ENCODE measurements at places on chromosomes 13 and 19.

GRCh38 chr19:35990771-35991730 lies 3.9 kb upstream of the SDHAF1 start:
- DNase-seq = no peak

GRCh38 chr13:67004511-67004910 lies 225.6 kb downstream of the PCDH9 start:
- no peak for DNase-seq

GRCh38 chr13:24863748-24864540 lies 100.0 kb downstream of the RNF17 start:
- DNase-seq = no peak

GRCh38 chr13:42478531-42479156 lies 95.3 kb upstream of the TNFSF11 start:
- no peak for DNase-seq

GRCh38 chr19:18897094-18898029 lies 1.4 kb upstream of the CERS1 start:
- DNase-seq = no peak

DNA sequence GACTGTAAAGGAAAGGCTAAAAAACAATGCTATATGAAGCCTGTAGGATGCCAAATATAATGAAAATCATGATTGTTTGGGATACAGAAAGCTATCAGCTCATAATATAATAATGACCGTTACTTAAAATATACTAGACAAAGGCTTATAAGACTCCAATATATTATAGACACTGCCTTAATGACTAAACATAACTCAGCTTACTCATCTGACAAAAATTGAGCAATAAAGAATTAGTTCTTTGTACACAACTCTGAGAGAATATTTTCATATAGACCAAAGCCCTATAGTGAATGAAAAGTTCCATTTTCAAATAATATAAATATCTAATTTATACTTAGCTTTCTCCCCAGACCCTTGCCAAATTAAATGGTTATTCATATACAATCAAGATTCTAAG lies 283.3 kb downstream of the DIAPH3 start:
- no peak for DNase-seq

DNA sequence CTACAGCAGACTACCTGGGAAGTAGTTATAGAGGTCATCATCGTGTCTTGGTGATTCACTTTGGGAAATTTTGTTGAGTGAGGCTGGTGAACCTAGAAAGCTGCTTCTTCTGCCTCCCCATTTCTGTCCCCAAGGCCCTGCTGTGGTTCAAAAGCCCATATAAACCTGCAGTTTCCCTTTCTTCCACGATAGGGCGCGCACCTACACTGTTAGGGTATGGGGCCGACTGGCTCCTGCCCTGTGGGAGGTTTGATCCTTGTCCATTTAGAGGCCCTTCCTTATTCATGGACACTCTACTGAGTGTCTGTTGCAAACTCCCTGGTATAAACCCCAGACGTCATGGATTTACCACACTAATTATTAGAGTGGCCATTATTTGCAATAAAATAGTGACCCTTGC lies 191.8 kb downstream of the GGACT start:
- no peak for DNase-seq

DNA sequence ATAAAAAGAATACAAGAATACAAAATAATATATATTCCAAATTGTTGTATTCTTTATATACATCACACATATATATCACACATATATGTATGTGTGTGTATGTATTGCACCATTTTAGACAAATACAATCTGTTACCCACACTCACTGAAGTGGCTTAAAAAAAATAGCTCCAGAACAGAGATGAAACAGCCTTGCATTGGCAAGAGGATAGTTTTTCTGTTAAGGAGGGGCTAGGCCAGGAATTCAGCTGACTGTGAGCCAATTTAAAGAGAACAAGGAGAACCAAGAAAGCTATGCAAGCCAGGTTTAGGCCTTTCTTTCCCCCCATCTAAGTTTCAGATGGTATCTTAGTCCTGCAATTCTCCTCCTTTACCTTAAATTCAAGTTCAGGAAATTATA lies 257.5 kb downstream of the MZT1 start:
- no peak for DNase-seq

DNA sequence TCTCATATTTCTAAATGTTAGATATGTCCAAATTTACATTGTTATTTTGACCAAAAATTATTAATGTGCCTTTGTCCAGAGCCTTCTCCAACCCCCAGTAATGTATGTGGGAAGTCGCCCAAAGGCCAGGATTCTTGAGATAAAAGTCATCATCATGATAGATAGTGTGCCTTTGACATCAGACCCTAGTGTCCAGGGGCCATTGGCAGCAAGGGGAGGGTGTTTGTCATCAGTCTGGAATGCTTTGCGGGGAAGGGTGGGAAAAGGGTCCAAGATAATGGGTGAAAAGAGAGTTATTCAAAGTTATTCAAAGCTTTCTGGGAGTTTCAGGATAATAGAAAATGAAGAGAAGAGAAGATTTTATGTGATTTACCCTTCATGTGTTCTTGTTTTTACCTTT lies 909.5 kb upstream of the GPC6 start:
- DNase-seq = no peak

- DNase-seq = no peak
Observed at GRCh38 chr13:79043208-79043607, 362.8 kb downstream of the RBM26 start.

DNA sequence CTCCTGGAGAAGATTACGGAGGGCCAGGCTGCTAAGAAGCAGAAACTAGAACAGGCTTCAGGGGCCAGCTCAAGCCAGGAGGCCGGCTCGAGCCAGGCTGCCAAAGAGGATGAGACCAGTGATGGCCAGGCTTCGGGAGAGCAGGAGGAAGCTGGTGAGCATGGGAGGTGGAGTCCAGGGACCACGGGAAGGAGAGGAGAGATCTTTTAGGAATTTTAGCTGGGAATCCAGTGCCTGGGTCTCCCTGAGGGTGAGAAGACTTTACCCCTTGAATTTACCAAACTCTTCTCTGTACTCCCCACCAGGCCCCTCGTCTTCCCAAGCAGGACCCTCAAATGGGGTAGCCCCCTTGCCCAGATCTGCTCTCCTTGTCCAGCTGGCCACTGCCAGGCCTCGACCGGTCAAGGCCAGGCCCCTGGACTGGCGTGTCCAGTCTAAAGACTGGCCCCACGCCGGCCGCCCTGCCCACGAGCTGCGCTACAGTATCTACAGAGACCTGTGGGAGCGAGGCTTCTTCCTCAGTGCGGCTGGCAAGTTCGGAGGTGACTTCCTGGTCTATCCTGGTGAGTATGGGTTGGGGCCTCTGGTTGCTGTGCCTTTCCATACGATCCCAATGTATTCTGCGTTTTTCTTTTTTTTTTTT lies 824 bp downstream of the TSEN34 start:
- no peak for DNase-seq

- no peak for DNase-seq
Observed at GRCh38 chr19:7512400-7512851, 3.5 kb upstream of the ZNF358 start.

GRCh38 chr13:73849292-73849691 lies 284.9 kb downstream of the KLF12 start:
- no peak for DNase-seq

GRCh38 chr13:100753376-100753775 lies 78.8 kb upstream of the TMTC4 start:
- no peak for DNase-seq

DNA sequence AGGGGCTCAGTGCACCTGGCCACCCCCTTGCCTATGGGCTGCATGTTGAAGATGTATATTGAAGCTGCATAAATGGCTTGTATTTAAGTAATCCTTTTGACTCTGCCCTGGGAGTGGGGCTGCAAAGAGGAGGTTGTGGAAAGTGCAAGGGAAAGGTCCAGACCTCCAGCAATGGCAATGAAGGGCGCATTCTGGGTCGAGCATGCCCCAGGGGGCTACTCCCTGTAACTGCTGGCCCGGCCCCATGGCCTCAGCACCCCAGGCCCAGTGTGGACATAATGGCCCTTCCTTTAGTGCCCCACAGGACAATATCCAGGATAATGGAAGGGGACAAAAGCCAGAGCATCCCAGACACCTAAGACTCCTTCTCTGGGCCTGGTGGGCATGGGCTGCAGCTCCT lies 43.1 kb upstream of the CHST8 start:
- DNase-seq = no peak

- no peak for DNase-seq
Observed at GRCh38 chr19:49645592-49645991, 3.6 kb downstream of the SCAF1 start.

GRCh38 chr13:46679369-46680120 lies 117.4 kb downstream of the ESD start:
- DNase-seq = no peak

- no peak for DNase-seq
Observed at GRCh38 chr13:26941345-26942174, 181.0 kb upstream of the GPR12 start.

- DNase-seq = no peak
Observed at GRCh38 chr19:29966588-29967249, 24.7 kb downstream of the URI1 start.

GRCh38 chr19:53896682-53897081 lies 12.4 kb upstream of the CACNG7 start:
- no peak for DNase-seq

- DNase-seq = no peak
Observed at GRCh38 chr13:73074014-73074413, 15.2 kb downstream of the KLF5 start.

DNA sequence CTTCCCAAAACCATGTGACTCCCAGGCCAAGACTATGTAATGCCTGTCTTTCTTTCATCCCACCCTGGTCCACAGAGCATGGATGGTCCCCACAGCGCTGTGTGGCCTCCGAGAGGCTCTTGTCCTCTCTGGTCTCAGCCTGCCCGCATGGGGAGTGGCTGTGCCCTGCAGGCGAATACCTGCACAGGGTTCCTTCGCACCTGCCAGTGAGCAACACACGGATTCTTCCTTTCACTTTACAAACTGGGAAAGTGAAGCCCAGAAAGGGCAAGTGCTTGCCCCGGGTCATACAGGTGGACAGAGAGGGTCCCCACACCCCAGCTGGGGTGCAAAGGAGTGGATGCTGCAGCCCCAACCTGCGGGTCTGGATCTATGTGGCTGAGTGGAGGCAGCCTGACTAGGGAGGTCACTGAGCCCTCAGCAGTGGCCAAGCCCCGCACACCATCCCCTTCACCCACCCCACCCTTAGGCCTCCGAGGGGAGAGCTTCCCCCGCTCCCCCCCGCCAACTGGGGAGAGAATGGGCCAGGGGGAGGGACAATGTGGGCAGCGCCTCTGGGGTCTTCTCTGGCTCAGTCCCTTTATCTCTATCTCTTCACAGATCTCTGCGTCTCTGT lies 747 bp upstream of the MARK4 start:
- DNase-seq = no peak

- DNase-seq = no peak
Observed at GRCh38 chr13:73141292-73141771, 82.5 kb downstream of the KLF5 start.

DNA sequence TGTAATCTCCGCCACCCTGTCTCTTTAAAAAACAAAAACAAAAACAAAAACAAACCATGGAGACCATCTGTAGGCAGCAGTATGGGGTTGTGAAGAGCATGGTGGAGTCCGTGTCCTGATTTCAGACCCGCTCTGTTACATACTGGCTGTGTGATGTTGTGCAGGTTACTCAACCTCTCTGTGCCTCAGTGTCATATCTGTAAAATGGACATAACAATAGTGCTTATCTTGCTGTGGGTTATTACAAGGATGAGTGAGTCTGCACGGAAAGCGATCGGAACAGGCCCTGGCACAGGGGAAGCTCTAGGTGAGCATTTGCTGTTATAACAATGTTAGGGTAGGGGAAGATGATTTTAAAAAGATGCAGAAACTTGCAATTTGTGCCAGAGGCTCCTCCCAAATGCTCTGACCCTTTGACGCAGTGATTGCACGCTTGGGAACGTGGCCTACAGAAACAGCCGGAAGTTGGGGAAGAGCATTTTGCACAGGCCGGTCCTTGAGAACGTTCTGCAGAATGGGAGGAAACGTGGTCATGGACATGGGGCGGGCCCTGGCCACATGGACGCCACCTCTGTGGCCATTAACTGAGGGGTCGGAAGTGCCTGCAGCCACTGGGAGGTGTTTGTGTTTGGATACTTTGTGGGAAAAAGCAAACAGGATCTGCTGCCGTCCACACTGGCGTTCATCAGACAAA lies 15.7 kb upstream of the SELENOW start:
- no peak for DNase-seq

DNA sequence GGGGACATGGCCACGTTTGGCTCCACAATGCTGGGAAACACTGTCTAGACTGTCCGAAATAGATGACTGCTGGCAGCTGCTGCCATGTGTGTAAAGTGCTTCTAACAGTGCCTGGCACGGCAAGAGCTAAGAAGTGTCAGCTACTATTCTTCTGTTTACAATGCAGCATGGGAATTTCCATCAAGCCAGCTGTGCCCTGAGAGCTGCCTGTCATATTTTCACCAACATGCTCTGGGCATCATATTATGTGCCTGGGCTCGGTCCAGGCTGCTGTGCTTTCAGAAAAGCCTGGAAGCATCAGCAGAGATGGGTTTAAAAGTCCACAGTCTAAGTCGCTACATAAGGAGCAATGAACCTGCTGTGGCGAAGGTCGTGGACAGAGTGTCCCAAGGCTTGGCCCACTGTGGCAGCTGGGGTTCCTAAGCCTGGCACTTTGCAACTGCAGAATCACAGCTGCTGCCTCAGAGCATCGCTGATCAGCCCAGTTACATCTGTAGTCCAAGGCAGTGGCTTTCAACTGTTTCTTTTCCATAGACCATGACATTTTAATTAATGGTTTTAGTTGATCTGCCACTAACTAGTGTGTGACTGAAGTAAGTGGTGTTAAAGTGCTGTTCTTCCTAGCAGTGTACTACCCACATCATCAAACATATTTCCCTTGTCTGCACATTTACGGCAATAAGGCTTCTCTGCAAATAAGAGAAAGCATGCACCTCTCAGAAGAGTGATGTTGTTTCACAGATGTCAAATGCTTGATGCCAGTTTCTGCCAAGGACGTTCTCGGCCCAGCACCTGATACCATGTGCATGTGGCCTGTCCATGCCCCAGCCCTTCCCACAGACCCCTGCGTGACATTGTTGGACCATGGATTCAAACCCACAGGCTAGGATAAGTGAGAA lies 95.7 kb upstream of the C1QTNF9B start:
- DNase-seq = no peak

DNA sequence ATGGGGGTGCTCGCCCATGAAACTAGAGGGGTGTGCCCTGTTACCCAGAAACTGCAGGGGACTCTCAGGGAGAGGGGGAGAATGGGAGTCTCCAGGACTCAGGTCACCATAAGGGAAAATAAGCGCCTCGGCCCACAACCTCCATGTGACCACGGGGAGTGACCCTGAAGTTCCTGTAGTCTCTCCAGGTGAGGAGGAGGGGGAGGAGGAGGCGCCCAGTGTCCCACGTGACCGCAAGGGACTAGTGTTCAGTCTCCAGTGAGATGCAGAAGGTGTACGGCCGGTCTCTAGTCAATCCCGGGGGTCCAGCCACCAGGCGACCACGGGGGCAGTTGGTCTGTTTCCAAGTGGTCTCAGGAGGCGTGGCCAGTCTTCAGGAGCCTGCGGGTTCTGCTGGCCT lies 16.0 kb downstream of the TM6SF2 start:
- no peak for DNase-seq

GRCh38 chr13:111911754-111912452 lies 155.0 kb upstream of the SOX1 start:
- DNase-seq = no peak

- DNase-seq = no peak
Observed at GRCh38 chr19:29843180-29844051, 31.6 kb downstream of the CCNE1 start.

- no peak for DNase-seq
Observed at GRCh38 chr13:103605546-103606326, 539.5 kb upstream of the SLC10A2 start.

All from urinary bladder (tissue), 4 donors.